ENCODE measurements at places on chromosomes 5 and 9. TPM values are rescaled to one million over a fixed set of nuclear protein-coding genes. Genes with fewer than 3 reads are reported as not detected.
A peak's percentile ranks its signal among the peaks of the same experiment; 100 is the strongest.

The GOLGA1 gene
- 54.2 TPM for total RNA-seq

The GABRA6 gene
- 6.2 TPM for total RNA-seq

The PAEP gene
- not detected for total RNA-seq

The GABRG2 gene
- total RNA-seq: 0.81 TPM

The GADD45G gene
- 72.8 TPM for total RNA-seq

DNA sequence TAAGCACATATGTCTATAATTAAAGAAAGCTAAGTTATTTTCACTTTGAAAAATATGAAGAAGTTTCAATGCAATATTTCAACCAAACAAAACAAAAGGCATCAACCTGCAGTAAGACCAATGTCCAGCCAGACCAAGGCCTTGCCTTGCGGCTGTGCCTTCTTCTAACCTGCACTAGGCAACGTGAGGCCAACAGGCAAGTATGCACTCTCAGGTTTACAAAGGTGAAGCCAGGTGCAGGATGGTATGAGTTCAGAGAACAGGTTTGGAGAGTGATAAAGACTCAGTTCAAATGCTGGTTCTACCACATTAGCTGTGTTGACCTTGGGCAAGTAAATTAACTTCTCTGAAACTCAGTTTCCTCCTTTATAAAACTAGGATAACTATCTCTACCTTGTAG, 79.3 kb downstream of the KLHL3 start:
- no peaks in the 10 kb centered on the region for H3K36me3 ChIP-seq
- no peaks in the 10 kb centered on the region for H3K4me1 ChIP-seq
- no peak for DNase-seq
- H3K27ac ChIP-seq: no peak overlapping the region

- H3K36me3 ChIP-seq: no peaks in the 10 kb centered on the region
- peak within 1 kb of the TSS; percentile 91 for H3K4me3 ChIP-seq
- no peaks in the 10 kb centered on the region for H3K27me3 ChIP-seq
- peak within 1 kb of the TSS; percentile 95 for H3K27ac ChIP-seq
- peak; percentile 83 for DNase-seq
Observed at GRCh38 chr5:56951946-56952691, at the start of gene MIER3. MIER3 (minus strand) TSS chr5:56952123; CDS start chr5:56952102, 21 bp downstream.

GRCh38 chr5:37249815-37250164, 614 bp upstream of the CPLANE1 start:
- peaks cover 10% of the 10 kb centered on the region for H3K4me1 ChIP-seq
- H3K4me3 ChIP-seq: peak overlapping the region; percentile 85
- peak overlapping the region; percentile 87 for H3K27ac ChIP-seq
- H3K27me3 ChIP-seq: no peaks in the 10 kb centered on the region
- DNase-seq: no peak

GRCh38 chr5:180670586-180671359, 21.4 kb upstream of the FLT4 start:
- no peaks in the 10 kb centered on the region for H3K27me3 ChIP-seq
- DNase-seq: peak; percentile 76
- H3K27ac ChIP-seq: no peak overlapping the region
- H3K4me1 ChIP-seq: no peaks in the 10 kb centered on the region
- H3K36me3 ChIP-seq: no peaks in the 10 kb centered on the region
- H3K4me3 ChIP-seq: no peak overlapping the region

GRCh38 chr9:99748676-99749075, 73.0 kb upstream of the NR4A3 start:
- H3K4me3 ChIP-seq: no peak overlapping the region
- no peak for DNase-seq
- no peaks in the 10 kb centered on the region for H3K36me3 ChIP-seq

DNA sequence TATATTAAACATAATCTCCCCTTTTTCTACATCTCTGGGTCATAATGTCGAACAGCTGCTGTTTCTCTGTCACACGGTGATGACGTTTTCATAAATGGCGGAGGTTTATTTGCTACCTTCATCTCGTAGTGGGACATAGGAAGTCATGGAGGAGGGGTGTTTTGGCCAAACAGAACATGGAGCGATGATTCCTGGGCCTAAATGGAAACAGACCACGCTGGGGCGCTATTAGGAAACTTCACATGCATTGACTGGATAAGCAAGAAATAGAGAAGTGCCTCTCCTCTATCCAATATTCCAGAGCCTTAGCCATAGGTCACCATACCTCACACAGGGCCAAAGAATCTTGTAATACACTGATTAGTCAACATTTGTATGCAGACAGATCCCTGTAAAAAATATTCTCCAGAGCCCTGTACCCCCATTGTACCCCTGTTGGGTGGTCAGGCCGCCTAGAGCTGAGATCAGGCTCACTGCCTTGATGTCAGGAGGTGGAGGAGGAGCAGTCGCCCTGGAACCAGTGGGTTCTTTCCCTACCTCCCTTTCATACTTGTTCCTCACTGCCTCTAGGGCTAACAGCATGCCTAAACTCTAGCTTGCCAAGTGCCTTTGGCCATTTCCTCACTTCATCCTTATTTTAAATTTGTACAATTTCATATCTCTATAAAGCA, 77.8 kb upstream of the SPIN1 start:
- H3K27me3 ChIP-seq: no peaks in the 10 kb centered on the region
- H3K4me3 ChIP-seq: no peak overlapping the region
- DNase-seq: peak; percentile 51
- no peaks in the 10 kb centered on the region for H3K36me3 ChIP-seq
- H3K4me1 ChIP-seq: no peaks in the 10 kb centered on the region

DNA sequence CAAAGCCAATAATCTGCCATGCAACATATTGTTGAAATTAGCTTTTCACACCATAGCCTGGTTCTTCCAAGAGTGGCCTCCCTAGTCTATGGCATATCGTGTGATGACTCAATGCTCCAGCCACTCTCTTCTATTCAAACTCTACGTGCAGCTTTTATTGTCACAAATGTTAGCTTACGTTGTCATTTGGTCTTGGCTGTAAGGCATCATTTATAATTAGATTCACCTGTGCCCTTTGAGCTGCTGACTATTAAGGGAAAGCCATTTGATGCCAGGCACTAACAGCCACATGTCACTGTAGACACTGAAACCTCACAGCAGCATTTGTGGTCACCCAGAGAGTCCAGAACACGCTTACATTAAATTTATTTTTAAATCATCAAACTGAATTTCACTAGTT, 66.8 kb downstream of the APBA1 start:
- H3K27me3 ChIP-seq: no peaks in the 10 kb centered on the region
- H3K27ac ChIP-seq: no peak overlapping the region
- no peak overlapping the region for H3K4me3 ChIP-seq
- DNase-seq: no peak
- no peaks in the 10 kb centered on the region for H3K36me3 ChIP-seq
- no peaks in the 10 kb centered on the region for H3K4me1 ChIP-seq

DNA sequence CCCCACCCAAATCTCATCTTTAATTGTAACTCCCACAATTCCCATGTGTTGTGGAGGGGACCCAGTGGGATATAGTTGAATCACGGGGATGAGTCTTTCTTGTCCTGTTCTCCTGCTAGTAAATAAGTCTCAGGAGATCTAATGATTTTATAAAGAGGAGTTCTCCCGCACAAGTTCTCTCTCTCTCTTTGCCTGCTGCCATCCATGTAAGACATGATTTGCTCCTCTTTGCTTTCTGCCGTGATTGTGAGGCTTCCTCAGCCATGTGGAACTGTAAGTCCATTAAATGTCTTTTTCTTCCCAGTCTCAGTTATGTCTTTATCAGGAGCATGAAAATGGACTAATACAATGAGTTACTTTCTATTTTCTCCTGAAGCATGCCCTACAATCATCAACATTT, 1158.5 kb downstream of the CDH18 start:
- H3K4me1 ChIP-seq: no peaks in the 10 kb centered on the region
- no peak for DNase-seq
- H3K27ac ChIP-seq: no peak overlapping the region
- H3K36me3 ChIP-seq: no peaks in the 10 kb centered on the region

DNA sequence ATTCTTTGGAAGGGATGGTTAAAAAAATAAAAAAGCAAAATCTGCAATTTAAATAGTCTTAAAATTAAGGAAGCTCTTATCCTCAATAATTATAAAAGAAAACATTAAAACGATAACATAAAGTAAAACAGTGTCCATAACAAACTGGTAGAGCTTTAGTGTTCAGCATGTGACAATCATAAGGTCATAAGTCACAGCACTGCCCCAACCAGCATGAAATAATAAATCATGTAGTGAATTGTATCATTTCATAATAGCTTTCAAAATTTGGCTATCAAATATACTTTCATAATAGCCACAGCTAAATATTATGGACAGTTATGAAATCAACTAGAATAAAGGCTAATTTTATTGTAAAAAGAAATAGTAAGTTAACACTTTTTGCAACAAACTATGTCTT, 10.0 kb downstream of the NR3C1 start:
- H3K36me3 ChIP-seq: no peaks in the 10 kb centered on the region
- H3K4me1 ChIP-seq: peaks cover 15% of the 10 kb centered on the region
- H3K27ac ChIP-seq: no peak overlapping the region
- H3K27me3 ChIP-seq: no peaks in the 10 kb centered on the region
- DNase-seq: no peak
- no peak overlapping the region for H3K4me3 ChIP-seq

- H3K4me1 ChIP-seq: peaks cover 13% of the 10 kb centered on the region
- H3K36me3 ChIP-seq: no peaks in the 10 kb centered on the region
- H3K4me3 ChIP-seq: no peak overlapping the region
- no peak overlapping the region for H3K27ac ChIP-seq
Observed at GRCh38 chr9:135714242-135715055, 12.5 kb downstream of the KCNT1 start.

DNA sequence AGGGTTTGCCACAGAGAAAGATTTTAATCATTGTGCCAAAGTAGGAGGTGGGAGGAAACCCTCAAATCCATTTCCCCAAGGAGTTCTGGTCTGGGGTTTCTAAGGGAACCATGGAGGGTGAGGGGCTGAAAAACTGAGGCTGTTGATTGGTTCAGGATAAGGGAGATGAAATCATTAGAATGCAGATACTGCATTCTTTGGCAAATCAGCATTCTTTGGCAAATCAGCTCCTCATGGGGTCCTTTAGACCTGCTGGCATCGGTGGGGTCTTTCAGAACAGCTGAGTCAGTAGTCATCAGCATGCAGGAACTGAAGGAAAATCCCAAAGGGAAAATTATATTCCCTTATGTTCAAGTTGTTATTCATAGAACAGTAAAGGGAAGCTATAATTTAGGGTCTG, 585.5 kb downstream of the ISL1 start:
- H3K4me3 ChIP-seq: no peak overlapping the region
- H3K4me1 ChIP-seq: no peaks in the 10 kb centered on the region
- no peak for DNase-seq
- no peak overlapping the region for H3K27ac ChIP-seq
- H3K27me3 ChIP-seq: no peaks in the 10 kb centered on the region

DNA sequence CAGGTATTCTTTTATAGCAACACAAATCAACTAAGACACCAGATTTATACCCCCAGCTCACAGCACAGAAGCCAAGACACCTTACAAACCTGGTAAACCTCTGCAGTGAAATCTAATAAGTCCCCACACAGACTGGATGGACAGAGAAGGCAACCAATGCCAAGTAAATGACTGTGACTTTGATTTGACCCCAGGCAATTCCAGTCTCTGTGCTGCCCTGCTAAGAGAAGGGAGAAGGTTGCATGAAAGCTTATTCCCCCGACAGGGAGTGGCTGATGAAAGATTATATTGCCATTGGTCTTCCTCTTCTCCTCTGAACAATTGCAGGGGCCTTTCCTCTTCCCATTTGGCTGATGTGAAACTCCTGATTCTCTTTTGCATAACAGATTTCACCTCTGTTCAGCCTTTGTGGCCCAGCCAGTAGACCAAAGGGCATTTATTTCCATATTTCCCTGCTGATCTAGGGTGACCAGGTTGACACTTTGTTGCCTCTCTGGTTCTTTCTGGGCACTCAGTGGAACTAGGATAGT, 107.6 kb downstream of the ADRB2 start:
- H3K4me1 ChIP-seq: no peaks in the 10 kb centered on the region
- DNase-seq: no peak
- H3K27ac ChIP-seq: no peak overlapping the region
- H3K27me3 ChIP-seq: no peaks in the 10 kb centered on the region
- H3K4me3 ChIP-seq: no peak overlapping the region
- no peaks in the 10 kb centered on the region for H3K36me3 ChIP-seq

DNA sequence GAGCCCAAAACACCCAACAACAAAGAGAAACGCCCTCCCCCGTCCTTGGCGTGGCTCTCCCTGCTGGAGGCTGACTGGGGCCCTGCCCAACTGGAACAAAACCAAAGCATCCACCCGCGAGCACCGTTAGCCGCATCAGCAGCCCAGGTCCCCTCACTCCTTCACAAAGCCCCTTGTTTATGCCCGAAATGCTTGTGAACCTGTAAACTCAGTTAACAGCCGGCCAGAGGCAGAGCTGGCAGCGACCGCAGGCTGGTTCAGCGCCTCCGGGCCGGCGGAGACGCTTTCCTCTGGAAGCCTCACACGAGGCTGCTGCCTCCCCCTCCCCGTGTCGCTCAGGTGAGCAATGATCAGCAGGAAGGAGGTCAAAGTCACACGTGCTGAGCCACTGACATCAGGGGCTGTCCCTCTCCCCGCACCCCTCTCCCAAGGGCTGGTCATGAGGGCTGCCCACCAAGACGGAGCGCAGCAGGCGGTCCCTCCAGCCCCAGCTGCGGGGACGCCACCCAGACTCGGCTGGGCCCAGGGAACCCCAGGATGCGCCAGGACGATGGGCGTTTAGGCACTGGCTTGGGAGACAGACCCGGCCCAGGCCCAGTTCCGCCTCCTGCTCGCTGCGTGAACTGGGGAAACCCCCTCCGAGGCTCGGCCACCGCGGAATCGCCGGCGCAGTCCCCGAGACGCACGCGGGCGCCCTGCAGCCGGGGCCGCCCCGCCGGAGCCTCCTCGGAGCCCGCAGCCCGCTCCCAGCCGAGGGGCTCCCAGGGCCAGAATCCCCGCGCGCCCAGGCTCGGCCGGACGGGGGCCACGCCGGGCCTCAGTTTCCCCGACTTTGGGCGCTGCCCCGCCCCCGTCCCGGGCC, 563 bp downstream of the SNAPC4 start:
- H3K4me1 ChIP-seq: peaks cover 13% of the 10 kb centered on the region
- no peaks in the 10 kb centered on the region for H3K36me3 ChIP-seq

DNA sequence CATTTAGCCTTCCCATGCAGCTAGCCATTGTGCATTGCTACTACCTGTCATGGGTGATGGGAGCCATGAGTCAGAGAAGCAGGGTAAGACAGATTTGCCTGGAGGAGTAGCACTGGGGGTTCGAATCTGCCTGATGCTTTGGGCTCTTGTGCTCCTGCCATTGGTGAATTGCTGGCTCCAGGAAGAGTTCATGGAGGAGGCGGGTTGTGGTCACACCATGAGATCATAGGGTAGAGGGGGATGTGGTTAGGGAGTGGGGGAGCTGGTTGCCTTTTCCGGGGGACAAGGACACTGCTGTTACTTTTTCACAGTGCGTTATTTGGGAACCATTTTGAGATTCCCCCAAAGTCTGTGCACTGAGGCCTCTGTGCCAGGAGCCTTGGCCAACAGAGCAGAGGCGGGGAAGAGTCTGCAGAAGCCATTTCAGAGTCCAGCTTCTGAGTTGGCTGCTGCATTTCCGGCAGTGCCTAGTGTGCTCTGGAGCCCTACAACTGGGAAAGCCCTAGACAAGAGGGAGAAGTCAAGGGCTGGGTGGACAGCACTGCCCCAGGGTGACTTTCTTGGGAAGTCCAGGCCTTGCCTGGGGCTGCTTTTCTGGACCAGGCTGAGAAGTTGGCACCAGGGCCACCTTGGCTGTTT, 6.2 kb downstream of the ANGPTL2 start:
- H3K27ac ChIP-seq: no peak overlapping the region
- DNase-seq: no peak
- H3K4me1 ChIP-seq: no peaks in the 10 kb centered on the region
- no peaks in the 10 kb centered on the region for H3K36me3 ChIP-seq
- H3K4me3 ChIP-seq: no peak overlapping the region

All from testis (tissue), 5 donors.